NCI-H187 (cell line): ENCODE measurements at places on chromosomes 12 and 14.

- DNase-seq = no peak
These were observed 120.5 kb downstream of the GCH1 start for GRCh38 chr14:54781961-54782750.

DNA sequence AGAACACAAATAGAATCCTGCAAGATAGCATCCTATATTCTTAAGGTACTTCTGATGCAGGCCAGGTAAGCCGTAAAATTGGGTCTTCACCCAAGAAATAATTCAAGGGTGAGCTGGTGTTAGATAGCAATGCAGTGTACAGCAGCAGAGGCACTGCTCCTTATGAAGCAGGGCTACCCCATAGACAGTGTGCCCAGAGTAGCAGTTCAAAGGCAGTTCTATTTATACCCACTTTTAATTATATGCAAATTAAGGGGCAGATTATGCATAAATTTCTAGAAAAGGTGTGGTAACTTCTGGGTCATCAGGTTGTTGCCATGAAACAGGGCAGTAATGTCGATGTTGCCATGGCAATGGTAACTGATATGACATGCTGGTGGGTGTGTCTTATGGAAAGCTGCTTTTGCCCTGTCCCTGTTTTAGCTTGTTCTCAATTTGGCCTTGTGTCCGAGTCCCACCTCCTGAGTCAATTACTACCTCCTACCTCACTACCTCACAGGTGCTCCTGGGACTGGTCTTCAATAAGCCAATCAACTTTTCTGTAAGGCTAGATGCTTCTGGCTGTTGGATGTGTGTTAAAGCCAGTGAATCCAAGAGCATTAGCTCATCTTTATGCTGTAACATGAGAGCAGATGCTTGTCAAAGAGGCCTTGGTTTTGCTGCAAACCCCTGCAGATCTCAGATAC lies 61.0 kb downstream of the PPM1A start:
- peak; percentile 22 for DNase-seq

GRCh38 chr14:66850258-66850888 lies 338.9 kb upstream of the GARIN2 start:
- DNase-seq = no peak

- no peak for DNase-seq
These were observed 679 bp upstream of the SAV1 start for GRCh38 chr14:50668826-50669143.

- no peak for DNase-seq
These were observed 116.1 kb upstream of the FBXO33 start for GRCh38 chr14:39548358-39548757.

DNA sequence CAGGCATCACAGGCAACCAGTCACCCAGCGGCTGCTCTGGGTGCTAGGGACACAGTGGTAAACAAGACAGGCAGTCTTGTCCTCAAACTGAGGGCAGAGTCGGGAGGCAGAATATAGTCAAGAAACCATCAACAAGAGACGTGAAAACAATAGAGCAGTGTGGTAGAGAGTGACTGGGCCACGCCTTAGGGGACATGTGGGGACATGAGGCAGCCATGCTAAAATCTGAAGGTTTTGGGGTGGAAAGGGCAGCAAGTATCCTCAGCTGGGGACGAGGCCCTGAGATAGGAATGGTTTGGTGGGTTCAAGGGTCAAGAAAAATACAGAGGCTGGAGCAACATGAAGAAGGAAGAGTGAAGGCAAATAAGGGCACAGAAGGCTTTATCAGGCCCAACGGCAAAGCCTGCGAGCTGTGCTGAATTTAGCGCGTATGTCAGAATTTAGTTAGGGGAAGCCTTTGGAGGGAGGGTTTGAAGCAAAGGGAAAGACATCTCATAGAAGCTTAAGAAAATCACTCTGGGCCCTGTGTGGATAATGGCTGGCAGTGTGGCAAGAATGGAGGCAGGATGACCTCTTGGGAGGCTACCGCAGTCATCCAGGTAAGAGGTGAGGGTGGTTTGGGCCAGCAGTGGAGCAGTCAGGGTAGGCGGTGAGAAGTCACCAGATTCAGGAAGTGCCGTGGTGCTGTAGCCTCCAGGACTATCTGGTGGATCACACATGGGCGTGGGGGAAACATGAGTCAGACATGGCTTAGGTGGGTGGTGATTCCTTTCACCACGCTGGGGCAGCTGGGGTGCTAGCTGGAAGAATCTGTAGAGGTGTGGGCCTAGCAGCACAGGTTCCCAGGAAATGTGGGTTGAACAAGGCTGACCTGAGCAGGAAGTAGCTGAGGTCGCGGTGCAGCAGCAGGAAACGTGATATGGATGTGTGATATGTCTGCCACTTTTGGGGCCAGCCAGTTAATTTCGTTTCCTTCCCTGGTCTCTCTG lies 3.0 kb downstream of the EVL start:
- DNase-seq = no peak

- no peak for DNase-seq
These were observed 5.1 kb downstream of the JPH4 start for GRCh38 chr14:23573384-23574015.

DNA sequence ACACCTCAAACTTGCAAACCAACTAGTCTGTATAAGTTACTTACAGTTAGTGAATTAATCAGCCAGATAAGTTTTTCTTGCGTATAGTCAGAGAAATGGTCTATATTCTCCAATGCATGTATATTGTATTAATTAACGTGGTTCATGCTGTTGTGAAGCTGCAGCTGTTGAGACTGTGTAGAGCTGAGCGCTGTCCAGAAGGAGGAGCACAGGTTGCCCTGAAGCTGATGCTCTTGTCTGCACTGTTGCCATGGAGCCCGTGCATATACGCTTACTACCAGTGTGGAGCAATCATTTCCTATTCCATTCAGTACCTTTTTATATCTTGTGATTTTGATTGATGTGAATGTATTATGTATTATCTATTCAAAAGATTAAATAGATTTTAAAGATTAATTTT lies 74.3 kb upstream of the ARID2 start:
- DNase-seq = no peak

DNA sequence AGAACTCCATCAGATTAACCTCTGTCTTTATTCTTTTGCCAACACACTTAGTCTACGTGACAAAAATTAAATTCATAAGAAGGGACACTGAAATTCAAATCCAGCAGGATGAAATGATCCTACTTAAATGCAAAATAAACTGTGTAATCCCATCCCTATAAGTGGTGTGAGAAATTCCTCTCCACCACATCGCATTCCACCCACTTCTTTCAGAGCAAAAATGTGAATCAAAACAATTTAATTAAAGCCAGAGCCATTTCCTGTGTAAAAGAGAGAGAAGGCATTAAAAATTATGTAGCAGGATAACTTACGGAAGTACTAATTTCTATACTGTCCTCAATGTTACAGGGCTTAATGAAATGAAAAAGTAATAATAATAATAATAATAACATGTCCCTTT lies 844.3 kb downstream of the GALC start:
- DNase-seq = no peak

DNA sequence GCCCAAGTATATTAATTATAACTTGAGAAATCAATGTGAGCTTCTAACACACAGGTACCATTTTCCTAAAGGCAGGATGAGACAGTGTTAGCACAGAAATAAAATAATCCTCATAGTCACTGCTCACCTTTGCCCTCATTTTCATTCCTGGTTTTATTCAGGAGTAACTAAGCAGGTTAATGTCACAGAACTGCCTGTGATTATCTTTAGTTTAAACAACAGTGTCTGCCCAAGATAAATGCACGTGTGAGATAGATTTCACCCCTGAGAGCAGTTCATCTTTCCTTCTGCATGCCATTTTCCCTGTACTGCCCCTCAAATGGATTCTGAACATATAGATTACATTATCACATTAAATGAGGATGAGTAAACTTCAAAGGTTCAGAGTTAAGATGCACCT lies 250.7 kb downstream of the RMST start:
- no peak for DNase-seq

- DNase-seq = no peak
These were observed 63.6 kb downstream of the CHGA start for GRCh38 chr14:92986254-92987147.

- DNase-seq = no peak
These were observed 613 bp downstream of the ARHGEF40 start for GRCh38 chr14:21070610-21071224.

GRCh38 chr12:80857311-80857710 lies 80.4 kb downstream of the LIN7A start:
- no peak for DNase-seq

GRCh38 chr14:71206766-71207371 lies 299.6 kb downstream of the PCNX1 start:
- DNase-seq = no peak

GRCh38 chr14:62076825-62077605 lies 314.8 kb downstream of the SNAPC1 start:
- no peak for DNase-seq

- DNase-seq = peak; percentile 8
These were observed 299.0 kb upstream of the FOXG1 start for GRCh38 chr14:28467611-28468010.

DNA sequence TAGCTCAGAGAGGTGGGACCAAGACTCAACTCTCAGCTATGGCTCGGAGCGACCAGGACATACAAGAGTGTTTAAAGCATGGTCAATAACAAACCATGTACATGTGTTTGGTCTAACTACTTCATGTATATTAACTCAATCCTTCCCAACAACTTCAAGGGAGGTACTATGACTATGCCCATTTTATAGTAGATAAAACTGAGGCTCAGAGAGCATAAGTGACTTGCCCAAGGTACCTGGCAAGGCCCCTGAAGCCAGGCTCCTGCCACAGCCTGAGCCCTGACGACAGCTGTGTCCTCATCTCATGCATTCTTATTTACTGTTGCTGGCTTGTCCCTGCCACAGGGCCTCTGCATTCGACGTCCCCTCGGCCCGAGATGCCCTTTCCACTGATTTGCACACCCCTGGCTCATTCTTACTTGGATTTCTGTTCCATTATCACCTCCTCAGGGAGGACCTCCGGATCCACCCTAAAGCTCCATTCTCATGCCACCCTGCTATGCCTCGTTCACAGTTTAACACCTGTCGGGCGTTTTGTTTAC lies 2.6 kb downstream of the TESC start:
- no peak for DNase-seq
